Spleen (tissue), 13 donors: ENCODE measurements at places on chromosomes 7 and 10. TPM values are rescaled to one million over a fixed set of nuclear protein-coding genes. Genes with fewer than 3 reads are reported as not detected.

CDC14C gene
- total RNA-seq, result not detected

ZFAND2A gene
- total RNA-seq, result 18.3 TPM

HEPACAM2 gene
- not detected for total RNA-seq

- no peak for DNase-seq
Observed at GRCh38 chr7:158963771-158964241, 107.4 kb downstream of the DYNC2I1 start.

TMEM130 gene
- total RNA-seq, result not detected

SVOPL gene
- total RNA-seq, result not detected

SPDYE8 gene
- not detected for total RNA-seq

- DNase-seq, result no peak
Observed at GRCh38 chr10:2660276-2660675, 407.1 kb upstream of the PFKP start.

DNA sequence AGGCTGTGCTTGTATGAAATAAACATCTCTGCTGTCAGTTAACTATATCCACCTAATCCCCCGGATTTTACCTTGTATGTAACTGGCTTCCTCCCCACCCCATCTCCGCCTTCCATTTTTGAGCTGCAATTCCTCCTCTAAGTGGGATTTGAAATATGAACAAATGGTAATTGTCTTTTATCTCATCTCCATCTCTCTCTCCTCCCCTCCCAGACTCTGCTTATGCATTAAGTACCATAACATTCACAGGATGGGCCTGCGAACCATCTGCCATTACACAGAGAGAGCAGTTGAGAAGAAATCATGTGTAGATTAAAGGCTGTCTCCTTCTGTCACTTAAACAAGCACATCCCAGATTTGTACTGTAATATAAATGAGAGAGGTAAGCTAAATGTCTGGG is 1169.9 kb downstream of the TYW1 start:
- DNase-seq, result no peak

GRCh38 chr10:954396-954795 is 22.9 kb upstream of the LARP4B start:
- no peak for DNase-seq

DNA sequence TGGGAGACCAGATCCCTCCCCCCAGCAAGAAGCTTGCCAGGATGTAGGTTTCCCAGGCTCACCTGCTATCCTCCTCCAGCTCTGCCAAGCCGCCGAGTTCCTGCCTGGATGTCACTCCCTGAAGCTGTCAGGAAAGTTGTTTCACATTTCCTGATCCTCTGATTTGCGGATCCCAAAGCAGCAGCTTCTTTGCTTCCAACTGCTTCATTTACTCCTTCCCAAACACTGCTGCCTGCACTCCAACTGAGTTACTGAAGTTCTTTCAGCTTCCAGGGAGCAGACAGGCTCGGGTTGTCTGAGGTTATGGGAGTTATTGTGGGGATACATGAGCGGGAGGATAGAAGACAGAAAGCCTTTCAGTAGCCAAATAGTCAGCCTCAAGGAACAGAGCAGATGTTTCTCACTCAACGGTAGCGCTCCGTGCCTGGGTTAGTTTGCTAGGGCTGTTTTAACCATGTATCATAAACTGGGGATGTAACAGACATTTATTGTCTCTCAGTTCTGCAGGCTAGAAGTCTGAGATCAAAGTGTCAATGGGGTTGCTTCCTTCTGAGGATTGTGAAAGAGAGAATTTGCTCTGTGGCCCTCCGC is 516.0 kb downstream of the REEP3 start:
- no peak for DNase-seq

DNA sequence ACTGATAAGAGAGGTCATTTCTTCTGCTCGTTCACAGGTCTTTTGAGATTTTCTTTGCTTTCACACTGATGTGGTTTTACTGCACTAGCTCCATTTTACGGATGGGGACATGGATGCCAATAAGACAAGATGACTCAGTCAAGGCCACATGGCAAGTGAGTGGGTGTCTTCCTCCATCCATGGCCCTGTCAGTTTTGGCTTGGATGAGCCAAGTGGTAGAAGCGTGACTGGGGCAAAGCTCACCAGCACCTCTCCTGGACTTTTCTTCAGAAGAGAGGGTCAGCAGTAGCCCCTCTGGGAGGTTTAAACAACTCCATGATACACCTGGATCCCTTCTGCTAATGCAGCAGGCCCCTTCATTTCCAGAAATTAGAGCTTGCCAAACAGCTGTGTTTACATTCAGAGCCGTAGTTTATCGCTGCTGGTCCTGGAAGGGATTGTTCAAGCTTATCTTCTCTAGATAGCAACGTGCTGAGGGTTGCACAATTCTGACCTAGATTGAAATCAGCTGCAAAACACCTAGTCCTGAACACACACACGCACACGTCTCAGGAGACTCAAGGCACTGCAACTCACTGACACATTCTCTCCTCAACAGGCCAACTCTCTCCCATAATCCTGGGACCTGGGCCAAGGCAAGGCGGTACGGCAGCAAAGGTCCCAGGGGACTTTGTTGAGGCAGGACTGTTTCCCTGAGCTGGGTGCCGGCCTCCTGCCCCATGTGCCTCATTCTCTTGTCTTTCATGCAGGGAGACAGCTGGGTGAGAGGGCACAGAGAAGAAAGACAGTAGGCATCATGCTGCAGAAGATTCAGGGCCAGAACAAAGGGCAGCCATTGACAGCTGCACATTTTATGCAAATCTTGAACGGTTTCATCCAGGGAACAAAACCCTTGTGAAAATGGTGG is 14.2 kb upstream of the PDCD4 start:
- DNase-seq, result no peak

SLC16A12 gene
- total RNA-seq, result 0.13 TPM

CDK1 gene
- 6.8 TPM for total RNA-seq

DNA sequence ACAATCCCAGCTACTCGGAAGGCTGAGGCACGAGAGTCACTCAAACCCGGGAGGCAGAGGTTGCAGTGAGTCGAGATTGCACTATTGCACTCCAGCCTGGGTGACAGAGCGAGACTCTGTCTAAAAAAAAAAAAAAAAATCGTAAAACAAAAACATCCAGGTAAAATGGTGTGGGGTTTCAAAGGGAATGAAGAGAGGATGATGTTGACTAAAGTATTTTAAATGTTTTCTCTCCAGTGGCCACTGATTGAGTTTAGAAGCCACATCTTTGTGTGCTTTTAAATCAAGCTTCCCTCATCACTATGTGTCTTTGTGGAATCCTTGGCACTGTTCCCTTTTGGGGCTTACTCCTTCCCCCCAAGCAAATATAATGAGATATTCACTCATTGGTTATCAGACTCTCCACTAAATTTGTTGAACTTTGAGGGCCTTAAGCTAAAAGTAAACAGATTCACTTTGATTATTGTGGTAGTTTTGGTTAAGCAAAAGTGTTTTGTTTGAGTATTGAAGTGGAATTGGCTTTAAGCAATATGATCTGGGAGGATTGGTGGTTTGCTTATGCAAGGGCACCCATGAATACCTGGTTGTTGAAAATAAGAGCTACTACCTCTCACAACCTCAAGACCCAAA is 162.9 kb downstream of the CDK14 start:
- no peak for DNase-seq

DNA sequence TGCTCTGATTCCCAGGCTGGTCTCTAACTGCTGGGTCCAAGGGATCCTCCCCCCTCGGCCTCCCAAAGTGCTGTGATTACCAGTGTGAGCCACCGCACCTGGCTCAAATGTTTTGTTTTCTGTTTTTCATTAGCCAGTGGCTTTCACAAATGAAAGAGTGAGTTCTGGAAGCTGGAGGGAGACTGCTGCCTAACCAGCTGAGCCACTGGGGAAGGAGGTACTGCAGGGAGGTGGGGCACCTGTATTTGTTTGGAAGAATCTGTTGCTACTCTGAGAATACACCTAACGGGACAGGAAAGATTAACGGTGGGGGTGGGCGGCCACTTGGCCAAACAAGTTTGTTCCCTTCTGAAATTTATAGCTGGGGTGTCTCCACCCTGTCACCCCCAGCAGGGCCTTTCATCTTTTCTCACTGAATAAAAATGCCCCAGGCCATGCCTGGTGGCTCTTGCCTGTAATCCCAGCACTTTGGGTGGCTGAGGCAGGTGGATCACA is 4.7 kb downstream of the STOX1 start:
- DNase-seq, result peak; percentile 31

DYNC1I1 gene
- 1.5 TPM for total RNA-seq

DNA sequence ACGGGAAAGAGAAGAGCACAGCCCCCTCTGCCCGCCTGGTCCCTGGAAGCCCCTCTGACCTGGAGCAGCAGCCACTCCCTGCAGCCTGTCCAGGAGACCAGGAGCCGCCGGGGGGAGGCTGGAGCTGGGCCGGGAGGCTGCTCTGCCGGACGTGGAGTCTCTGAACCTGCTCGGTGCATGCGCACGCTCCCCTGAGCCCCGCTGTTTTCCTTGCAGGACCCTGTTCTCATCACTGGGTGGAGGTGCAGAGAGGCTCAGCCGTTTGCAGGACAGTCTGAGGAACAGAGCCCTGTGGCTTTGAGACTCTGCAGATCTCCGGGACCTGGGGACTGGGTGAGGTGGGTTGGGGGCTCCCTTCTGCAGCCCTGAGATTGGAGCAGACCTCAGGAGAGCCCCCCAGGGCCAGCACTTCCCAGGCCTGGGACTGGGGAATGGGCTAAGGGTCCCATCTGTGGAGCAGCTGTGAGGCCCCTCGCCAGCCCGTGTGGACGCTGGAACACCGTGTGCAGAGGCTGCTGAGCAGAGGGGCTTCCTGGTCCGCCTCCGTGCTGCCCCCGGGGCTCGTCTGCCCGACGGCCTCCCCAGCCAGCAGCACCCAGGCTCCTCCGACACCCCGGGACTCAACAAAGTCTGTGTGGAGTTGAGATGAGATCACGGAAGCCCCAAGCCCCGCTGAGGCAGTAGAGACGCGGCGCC is 48.5 kb upstream of the ADGRA1 start:
- no peak for DNase-seq

- no peak for DNase-seq
Observed at GRCh38 chr7:77367976-77368375, 48.2 kb downstream of the GSAP start.

DNA sequence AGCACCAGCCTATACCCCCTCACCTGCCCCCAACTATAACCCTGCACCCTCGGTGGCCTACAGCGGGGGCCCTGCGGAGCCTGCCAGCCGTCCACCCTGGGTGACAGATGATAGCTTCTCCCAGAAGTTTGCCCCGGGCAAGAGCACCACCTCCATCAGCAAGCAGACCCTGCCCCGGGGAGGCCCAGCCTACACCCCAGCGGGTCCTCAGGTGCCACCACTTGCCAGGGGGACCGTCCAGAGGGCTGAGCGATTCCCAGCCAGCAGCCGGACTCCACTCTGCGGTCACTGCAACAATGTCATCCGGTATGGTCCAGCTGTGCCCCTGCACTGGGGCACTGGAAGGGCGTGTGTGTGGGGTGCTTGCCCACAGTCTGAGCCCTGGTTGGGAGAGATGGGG is 40.0 kb upstream of the BMPR1A start:
- no peak for DNase-seq

DNA sequence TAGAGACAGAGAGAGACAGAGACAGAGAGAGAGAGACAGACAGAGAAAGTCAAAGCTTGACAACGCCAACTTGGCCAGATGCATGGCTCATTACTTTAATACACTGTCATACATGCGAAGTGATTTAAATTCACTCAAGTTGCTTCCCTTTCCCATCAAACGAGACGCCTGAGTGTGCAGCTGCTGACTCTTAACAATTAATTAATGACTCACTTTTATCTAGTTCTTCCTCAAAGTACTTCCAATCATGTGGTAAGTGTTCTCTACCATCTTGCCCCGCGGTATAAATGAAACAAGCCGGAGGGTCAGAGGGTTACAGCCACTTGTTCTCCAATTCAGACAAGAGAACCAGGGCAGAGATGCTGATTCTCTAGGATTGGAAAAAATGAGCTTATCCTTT is 90.8 kb downstream of the SFMBT2 start:
- no peak for DNase-seq
